ENCODE measurements at places on chromosomes 13 and 19.
A peak's percentile ranks its signal among the peaks of the same experiment; 100 is the strongest.

- no peak for DNase-seq
Measured at GRCh38 chr13:50650592-50651504, 192.6 kb downstream of the DLEU7 start.

DNA sequence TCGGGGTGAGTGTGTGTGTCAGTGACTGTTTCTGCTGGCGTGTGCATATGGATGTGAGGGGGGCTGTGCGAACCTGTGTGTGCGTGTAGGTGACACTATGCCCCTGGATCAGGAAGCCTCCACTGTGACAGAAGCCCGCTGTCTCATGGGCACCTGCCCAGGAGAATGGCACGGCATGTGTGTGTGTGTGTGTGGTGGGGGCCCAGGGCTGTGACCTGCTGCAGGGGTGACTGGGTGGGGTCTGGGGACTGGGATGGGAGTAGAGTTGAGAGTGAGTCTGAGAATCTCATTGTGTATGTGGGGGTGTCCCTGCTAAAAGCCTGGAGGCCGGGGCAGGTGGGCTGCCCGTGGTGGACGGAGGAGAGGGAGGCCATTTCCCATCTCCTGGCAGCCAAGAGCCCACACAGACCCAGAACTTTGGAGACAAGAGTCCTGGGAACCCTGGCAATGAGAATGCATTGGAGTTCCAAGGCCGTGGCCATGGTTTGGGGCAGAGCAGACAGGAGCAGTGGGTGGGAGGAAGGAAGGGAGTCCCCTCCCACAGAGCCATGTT, 6.4 kb upstream of the TPM4 start:
- DNase-seq, result no peak

DNA sequence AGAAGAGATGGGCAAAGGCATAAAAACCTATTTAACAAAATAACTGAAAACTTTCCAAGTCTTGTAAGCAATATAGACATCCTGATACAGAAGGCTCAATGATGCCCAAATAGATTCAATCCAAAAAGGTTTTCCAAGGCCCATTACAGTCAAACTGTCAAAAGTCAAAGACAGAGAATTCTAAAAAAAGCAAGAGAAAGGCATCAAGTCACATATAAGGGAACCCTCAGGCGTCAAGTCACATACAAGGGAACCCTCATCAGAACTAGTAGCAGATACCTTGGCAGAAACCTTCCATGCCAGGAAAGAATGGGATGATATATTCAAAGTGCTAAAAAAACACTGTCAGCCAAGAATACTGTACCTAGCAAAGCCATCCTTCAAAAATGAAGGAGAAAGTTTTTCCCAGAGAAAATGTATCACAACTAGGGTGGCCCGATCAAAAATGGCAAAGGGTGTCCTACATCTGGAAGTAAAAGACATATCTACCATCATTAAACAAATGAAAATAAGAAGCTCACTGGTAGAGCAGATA, 21.2 kb downstream of the ZNF829 start:
- DNase-seq, result no peak

- DNase-seq, result no peak
Measured at GRCh38 chr19:37220383-37220782, 2.4 kb downstream of the ZNF383 start.

GRCh38 chr13:33168321-33168960, 117.1 kb downstream of the STARD13 start:
- DNase-seq, result no peak

DNA sequence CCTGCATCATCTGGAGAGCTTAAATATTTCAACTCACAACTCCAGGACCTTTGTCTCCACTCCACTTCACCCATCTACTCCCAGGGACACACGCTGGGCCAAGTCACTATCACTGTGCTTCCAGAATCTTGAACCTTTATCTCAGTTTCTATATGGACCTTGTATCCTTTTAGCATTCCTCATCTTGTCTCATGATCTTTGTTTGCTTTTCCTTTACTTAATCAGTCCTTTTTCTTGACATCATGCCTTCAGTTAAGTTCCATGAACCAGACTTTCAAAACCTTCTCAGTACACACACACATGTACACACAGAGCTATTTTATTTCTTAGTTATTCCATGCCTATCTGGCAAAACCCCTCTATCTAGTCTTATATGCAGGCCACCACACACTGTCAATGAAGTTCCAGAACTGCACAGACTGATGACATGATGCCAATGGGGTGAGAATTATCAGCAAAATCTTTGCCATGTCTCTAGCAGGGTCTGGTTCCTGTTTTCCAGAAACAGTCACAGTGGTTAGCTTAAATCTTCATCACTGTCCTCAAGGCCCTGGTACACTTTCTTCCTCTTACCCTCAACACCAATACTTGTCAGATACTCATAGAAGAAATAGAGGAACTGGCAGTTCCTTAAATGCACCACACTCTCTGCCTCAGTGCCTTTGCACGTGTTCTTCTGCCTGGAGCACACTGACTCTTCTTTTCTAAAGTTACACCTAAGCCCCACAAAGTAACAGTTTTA, 77.6 kb upstream of the STARD13 start:
- DNase-seq, result peak; percentile 92

DNA sequence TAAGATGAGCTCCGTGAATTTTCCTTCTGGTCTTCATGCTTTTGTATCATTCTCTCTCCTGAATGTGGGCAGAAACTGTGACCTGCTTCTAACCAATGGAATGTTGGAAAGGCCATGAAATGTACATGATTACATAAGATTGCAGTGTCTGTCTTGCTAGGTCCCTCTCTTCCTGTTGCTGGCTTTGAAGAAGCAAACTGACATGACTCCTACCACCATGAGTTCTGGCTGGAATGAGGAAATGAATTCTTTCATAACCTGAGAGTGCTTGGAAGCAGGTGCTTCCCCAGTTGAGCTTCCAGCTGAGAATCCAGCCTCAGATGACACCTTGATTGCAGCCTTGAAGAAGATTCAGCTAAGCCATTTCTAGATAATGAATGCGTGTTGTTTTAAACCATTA, 275.0 kb upstream of the MIR17HG start:
- no peak for DNase-seq

DNA sequence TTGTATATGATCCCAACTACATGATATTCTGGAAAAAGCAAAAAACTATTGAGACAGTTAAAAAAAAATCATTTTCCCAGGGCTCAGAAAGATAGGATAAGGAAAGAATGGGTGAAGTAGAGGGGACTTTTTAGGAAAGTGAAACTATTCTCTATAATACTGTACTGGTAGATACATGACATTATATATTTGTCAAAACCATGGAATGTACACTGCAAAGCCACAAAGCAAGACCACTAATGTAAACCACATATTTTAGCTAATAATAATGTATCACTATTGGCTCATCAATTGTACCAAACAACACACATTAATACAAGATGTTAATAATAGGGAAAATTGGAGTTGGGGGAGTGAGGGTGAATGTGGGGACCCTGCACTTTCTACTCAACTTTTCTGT, 182.6 kb downstream of the EFNB2 start:
- DNase-seq, result no peak

GRCh38 chr19:55165952-55166529, 372 bp downstream of the DNAAF3 start:
- peak; percentile 78 for DNase-seq

DNA sequence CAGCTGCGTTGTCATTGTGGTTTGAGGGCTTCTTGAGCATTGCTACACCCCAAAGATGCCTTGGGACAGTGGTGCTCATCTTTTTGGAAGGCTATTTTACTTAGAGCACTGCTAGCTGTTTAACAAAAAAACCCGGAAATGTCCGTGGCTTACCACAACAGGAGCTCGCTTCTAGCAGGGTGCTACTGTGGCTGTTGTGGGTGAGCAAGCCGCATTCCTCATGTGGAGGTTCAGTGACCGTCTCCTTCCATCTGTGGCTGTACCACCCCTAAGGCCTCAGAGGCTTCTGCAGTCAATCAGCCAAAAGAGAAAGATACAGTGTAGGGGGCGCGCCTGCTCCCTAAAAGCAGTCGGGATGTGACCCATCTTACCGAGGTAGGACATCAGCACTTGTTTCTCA, 1004.2 kb downstream of the UQCRFS1 start:
- DNase-seq, result no peak

DNA sequence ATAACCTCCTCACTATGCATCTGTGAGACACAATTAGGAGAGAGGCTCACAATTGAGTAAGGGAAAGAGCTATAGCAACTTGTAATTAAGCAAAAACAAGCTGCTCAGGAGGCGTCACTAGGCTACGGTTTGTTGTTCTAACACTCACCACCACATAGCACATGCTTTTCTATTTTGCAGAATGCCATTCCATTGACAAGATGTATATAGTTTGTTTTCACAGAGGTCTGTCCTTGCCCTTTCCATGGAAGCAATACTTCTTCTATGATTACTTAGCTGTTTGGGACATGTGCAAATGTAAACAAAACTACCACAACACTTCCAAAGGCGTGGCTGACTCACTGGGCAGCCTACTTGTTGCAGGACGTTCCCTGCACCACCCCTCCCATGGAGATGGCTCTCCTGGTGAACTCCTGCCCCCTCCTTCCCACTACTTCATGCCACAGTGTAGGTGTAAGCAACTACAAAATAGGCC, 33.9 kb upstream of the FAM216B start:
- DNase-seq, result no peak

- no peak for DNase-seq
Measured at GRCh38 chr13:22289711-22290110, 618.8 kb downstream of the FGF9 start.

DNA sequence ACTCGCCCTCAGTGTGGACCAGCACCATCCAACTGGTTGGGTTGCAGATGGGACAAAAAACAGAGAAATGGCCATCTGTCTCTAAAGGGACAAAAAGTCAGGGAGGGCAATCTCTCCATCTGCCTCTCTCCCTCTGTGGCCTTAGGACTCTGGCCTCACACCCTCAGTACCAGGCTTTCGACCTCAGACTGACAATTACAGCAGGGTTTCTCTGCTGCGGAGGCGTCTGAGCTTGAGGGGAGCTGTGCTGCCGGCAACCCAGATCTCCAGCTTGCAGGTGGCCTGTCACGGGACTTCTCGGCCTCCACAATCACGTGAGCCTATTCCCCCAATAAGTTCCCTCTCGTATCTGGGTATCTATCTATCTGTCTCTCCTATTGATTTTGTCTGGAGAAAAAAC, 27.7 kb downstream of the MLLT1 start:
- DNase-seq, result no peak

- no peak for DNase-seq
Measured at GRCh38 chr13:40457929-40458719, 208.3 kb downstream of the FOXO1 start.

GRCh38 chr13:50079655-50080202, 64.5 kb downstream of the KCNRG start:
- no peak for DNase-seq

GRCh38 chr13:75226733-75227435, 255.1 kb downstream of the TBC1D4 start:
- DNase-seq, result peak; percentile 62

GRCh38 chr19:7230826-7231225, 63.4 kb downstream of the INSR start:
- DNase-seq, result no peak

DNA sequence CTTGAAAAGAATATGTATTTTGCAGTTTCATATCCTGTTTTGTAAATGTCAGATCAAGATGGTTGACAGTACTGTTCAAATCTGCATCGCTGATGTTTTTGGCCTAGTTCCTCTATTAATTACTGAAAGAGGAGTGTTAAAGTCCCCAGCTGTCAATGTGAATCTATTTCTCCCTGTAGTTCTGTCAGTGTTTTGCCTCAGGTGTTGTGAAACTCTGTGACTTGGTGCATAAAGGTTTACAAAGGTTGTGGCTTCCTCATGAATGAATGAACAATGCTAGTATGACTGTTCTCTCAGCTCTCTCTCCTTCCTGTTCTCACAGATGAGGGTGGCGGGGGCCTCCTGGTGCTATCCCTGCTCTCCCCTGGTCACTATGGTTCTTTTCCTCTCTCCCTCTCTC, 142.4 kb downstream of the MYCBP2 start:
- DNase-seq, result no peak

GRCh38 chr13:113564331-113565023, 20.1 kb upstream of the TFDP1 start:
- no peak for DNase-seq

DNA sequence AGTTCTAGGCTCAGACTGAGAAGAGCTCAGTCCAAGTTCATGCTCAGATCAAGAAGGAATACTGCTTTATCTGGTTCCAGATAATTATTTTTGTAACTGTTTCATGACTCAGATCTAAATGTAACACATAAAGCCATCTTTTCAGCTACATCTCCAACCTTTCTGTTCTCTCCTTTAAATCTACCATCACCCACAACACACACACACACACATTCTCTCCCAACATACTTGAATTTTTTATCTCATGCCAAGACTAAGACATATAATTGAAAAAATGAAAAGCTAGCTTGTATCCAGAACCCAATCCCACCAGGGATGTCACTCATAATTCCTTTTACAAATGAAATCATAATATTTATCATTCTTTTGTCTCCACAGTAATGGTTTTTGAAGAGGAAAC, 7.6 kb downstream of the KATNAL1 start:
- DNase-seq, result no peak

All from AML-193 (cell line).